ENCODE measurements at places on chromosomes 3 and 15. TPM values are rescaled to one million over a fixed set of nuclear protein-coding genes. Genes with fewer than 3 reads are reported as not detected.

The C3orf80 gene
- not detected for total RNA-seq

The OR5K2 gene
- total RNA-seq, result not detected

The FAM107A gene
- total RNA-seq, result 40.7 TPM

The FBXO40 gene
- not detected for total RNA-seq

The C3orf49 gene
- total RNA-seq, result not detected

The SLC12A8 gene
- 52.7 TPM for total RNA-seq

The FBLN2 gene
- total RNA-seq, result 59.9 TPM

The EEF1AKMT4 gene
- 5.2 TPM for total RNA-seq

The CADM2 gene
- total RNA-seq, result not detected

DNA sequence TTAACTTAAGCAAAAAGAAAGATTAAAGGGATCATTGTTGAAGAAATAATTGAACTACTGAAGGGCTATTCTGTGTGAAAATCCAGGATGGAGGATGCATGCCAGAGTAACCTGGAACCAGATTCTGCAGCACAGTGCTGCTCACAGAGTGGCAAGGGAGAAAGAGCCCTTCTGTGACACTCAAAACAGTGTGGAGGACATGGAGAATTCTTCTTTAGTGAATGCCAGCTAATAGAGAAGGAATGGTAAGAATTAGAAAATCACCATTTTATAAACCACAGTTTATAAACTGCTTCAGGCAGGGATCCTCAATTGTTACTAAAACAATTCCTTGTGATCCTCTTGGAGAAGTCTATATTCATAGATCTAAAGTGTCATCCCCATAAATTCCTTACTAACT lies 70.4 kb upstream of the ARHGEF26 start:
- DNase-seq, result no peak

DNA sequence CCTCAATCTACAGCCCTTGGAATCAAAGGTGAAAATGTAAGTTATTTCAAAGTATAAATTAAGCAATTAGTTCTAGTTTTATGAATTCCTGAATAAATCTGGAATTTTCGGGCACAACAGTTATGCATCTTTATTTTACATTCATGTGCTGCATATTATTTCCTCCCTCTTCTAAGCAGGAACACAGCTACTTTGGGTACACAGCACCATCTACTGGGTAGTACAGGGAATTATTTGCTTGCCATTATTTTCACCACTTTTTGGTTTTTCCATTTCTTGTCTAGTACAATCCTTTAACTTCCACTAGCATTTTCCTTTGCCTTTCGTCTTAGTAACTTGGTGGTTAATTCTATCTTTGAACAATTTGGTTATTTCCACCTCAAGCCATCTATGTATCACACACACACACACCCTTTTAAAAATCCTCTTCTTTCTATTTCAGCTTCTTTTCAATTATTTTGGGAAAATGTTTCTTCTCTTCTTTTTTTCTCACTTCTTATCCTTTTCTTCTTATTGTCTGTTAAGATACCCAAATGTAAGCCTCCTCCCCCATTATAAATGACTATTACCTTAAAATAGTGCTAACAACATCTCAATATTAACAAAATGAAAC lies 451.0 kb downstream of the MFSD1 start:
- DNase-seq, result no peak

- no peak for DNase-seq
These were observed 2.4 kb upstream of the FRMD4B start for GRCh38 chr3:69388241-69388640.

- no peak for DNase-seq
These were observed 322.9 kb downstream of the ERC2 start for GRCh38 chr3:56145410-56145809.

GRCh38 chr3:49165771-49166751 lies at the start of gene CCDC71:
CCDC71 (minus strand) TSS chr3:49166331; CDS start chr3:49164208, 2,123 bp downstream.
- DNase-seq, result peak; percentile 68

- DNase-seq, result no peak
These were observed 991.8 kb downstream of the GBE1 start for GRCh38 chr3:80769683-80770082.

GRCh38 chr15:30010746-30011145 lies 72.0 kb upstream of the GOLGA8J start:
- DNase-seq, result no peak

DNA sequence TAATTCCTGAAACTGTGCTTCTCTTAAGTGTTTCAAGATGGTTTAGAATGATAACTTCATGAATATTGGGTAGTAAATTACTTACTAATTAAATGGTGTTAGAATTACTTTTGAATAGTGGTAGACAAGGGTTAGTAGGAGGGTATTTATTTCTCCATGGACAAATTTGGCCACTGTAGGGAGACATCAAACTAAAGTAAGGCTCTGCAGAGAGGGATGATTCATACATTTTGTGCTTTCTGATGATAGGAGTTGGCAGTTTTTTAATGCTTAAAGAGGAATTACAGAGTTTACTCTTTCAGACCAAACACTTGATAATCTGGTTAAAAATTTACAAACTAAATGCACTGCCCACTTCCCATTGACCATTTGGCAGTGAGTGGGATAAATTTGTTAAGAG lies 127.6 kb downstream of the NAALADL2 start:
- DNase-seq, result no peak

DNA sequence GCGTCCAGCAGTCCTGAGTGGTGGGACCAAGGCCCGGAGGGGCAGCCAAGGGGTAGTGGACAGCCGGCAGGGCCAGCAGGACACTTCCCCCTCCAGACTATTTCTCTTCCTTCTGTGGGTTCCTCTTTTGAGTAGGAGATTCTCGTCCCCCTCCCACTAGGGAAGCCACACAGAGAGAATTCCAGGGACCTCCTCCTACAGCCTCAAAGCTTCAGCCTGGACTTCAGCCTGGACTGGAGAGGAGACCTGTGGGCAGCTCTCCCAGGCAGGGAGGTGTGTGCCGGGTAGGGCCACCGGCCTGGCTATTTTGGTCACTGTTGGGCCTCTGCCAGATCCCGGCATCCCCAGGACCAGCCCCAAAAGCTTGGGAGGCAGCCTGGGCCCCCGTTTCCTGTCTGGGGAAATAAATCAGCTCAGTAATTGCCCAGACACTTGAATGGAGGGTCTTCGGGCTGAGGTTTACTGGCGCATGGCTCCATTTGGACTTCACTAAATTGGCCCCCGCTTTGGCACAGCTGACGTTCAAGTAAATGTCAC lies 1.3 kb downstream of the SLC6A6 start:
- DNase-seq, result peak; percentile 26

GRCh38 chr15:69553686-69554085 lies 101.1 kb downstream of the RPLP1 start:
- no peak for DNase-seq

DNA sequence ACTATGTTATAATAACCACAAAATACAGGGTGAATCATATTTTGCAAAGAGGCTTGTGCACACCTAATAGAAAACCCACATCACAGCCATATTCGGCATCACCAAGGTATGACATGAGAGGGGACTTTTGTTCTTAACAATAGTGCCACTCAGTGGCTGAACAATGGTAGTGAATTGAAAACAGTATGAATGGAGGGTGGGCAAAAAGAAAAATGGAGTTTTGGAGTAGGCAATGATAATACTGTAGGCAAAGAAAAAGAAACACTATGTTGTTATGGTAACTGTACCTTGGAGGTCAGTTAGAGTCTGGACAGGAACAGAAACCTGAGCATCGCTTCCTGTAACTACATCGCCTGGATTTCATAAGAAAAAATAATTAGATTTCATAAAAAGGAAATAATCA lies 348.6 kb downstream of the PLCL2 start:
- DNase-seq, result peak; percentile 1

- peak; percentile 7 for DNase-seq
These were observed 79.0 kb downstream of the NR2F2 start for GRCh38 chr15:96409215-96410138.

DNA sequence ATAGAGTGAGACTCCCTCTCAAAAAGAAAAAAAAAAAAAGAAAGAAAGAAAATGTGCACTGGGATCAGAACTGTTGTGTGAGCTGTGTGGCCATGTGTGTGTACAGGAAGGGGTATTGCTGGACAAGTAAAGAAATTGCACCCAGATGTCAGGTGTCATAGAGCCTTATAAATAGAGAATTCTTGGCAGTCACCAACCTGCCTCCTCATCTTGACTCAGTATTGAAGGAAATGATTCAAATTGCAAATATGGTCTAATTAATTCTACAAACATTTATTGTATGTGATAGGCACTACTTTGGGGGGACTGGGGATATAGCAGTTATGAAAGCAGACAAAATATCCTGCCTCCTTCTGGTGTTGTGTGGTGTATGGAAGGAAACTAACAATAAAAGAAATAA lies 243.8 kb upstream of the TTC14 start:
- DNase-seq, result peak; percentile 17

GRCh38 chr15:71562251-71562650 lies 248.1 kb upstream of the NR2E3 start:
- no peak for DNase-seq

GRCh38 chr3:196712514-196713413 lies 587 bp downstream of the PIGX start:
- DNase-seq, result no peak

DNA sequence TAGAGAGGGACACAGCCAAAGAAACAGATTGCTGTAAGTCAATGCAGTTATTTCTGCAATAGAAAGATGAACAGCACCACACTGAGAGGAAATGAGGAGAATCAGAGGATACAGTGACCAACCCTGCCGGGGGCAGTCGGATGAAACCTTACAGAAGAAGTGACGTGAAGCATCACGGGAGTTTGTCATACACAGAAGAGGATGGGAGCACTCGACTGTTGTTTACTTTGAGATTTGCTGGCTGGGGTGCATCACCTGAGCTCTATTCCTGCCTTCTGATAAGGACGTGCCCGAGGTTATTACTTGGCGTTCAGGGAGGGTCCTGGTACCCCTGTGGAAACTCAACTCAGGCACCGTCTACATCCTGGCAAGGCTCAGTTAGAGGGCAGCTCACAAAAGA lies 45.4 kb downstream of the MAGEF1 start:
- DNase-seq, result no peak

DNA sequence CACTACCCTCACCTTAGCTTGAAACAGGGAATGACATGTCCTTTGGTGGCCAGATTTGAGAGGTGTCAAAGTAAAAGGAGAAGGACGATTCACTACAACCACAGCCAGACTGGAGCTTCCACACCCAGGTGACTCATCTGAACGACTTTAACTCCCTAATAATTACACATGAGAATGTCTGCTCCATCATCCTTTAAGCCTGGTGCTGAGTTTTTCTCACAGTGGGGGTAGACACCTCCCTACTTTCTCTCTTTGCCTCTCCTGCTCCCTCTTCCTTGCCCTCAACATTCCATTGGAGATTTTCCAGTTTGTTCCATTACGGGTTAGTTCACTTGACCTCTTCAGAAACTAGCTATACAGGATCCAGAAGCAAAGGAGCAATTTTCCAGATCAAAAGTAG lies 154.3 kb upstream of the BHLHE40 start:
- DNase-seq, result peak; percentile 22

DNA sequence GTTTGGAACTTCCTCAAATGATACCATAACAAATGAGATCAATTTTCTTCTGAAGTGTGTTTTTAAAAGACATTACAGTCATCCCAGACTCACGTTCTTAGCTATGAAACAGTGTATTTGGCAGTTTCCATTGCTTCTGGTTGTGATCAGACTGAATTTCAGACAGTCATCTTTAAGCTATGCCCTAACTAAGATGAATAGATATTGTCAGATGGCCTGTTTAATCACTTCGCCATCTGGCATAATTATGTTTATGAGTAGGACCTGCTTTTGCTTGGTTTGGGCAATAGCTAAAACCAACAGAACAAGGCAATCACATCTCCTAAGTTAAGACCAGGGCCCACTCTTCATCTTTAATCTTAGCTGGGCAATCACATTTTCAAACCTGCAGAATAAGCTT lies 313.1 kb downstream of the SV2B start:
- no peak for DNase-seq

DNA sequence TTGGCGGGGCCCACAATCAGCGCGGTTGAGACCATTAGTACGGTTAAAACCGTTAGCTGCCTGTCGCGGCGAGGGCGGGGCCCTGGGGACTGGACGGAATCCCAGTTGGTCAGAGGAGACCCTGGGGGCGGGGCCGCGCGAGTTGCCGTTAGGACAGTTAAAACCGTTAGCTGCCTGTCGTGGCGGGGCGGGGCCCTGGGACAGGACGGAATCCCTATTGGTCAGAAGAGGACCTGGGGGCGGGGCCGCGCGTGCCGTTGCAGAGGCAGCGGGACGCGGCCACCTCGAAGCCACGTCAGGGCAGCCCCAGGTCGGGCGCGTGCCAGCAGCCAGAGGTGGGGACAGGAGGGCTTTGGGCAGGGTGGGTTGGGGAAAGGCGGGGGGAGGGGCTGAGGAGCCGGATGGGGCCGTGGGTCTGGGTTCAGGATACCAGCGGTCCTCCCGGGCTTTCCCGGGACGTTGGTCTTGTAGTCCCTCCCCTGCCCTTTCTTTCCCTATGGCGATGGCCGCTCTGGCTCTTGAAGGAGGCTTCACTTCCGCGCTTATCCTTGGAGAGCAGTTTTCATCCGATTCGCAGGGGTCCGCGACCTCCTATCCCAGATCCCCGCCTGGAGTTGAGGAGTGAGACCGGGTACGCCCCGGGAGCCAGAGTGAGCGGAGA lies 28.0 kb downstream of the KLHDC8B start:
- no peak for DNase-seq

DNA sequence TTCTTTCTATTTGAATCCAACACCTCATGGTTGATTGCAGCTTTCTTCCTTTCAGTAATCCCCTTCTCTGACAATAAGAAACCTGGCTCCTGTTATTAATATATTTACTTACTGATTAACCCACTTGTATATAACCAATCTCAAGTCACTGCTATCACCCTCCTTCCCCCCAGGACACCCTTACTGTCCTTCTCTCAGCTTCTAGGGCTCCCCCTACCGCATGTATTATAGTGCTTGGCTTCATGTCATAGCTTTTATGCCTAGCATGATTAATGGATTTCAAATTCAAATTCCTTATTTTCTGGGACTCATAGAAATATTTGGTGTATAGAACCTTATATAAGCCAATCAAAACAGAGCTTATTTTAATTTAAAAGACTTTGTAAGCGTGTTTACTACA lies 75.7 kb upstream of the BNIP2 start:
- DNase-seq, result no peak

GRCh38 chr15:25183581-25184251 lies 228.9 kb downstream of the SNRPN start:
- DNase-seq, result no peak

DNA sequence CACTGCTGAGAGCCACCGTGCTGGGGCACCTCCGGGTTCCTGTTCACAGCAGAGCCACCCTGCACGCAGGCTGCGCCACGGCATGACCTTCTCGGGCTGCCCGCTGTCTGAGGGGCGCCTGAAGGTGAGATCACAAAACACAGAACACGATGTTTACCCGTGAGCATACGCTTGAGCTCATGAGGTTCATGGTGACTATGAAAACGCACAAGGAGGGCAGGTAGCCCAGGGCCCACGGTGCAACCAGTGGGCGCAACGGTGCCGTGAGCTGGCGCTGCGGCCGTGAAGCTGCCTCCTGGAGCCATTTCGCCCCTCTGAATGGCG lies 36.1 kb downstream of the KLHL25 start:
- no peak for DNase-seq

DNA sequence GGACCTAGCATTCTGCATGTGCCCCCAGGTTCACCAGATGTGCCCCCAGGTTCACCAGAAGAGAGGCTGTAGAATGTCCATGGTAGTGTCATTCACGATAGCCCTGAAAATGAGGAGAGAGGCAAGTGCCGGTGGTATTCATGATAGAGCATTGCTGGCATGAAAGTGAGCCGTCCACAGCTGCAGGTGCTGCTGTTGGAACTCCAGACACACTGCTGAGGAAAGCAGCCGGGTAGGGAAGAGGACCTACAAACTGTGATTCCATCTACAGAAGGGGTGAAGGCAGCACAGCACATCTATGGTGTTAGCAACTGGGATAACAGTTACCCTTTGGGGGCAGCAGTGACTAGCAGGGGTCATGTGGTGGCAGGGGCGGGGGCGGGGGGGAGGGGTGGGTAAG lies 125.0 kb upstream of the PLXNA1 start:
- DNase-seq, result no peak

GRCh38 chr3:153055217-153055616 lies 106.8 kb upstream of the RAP2B start:
- DNase-seq, result no peak

All from MG63 (cell line).